ENCODE measurements at places on chromosomes 2 and 18.
A peak's percentile ranks its signal among the peaks of the same experiment; 100 is the strongest.

DNA sequence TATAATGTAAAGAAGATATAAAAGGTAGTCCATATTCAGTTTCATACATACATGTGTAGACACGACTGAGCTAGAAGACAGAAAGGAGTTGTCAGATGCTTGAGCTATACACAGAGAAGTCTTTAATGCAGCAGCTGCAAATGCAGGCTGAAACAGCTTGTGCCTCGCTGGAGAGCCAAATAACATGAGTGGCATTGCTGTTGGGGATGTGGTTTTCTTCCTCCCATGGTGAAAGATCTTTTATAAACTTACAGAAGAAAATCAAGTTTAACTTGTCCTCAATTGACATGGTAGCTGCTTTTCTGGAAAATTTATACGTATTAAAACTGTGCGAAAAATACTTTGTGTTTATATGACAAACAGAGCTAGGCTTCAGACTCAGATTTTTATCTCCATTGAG lies 16.4 kb upstream of the IL1R1 start:
- no peak for DNase-seq

- DNase-seq: no peak
Observed at GRCh38 chr2:18546567-18546966, 13.9 kb downstream of the RDH14 start.

- no peak for DNase-seq
Observed at GRCh38 chr2:136015699-136016098, 30.3 kb upstream of the DARS1 start.

DNA sequence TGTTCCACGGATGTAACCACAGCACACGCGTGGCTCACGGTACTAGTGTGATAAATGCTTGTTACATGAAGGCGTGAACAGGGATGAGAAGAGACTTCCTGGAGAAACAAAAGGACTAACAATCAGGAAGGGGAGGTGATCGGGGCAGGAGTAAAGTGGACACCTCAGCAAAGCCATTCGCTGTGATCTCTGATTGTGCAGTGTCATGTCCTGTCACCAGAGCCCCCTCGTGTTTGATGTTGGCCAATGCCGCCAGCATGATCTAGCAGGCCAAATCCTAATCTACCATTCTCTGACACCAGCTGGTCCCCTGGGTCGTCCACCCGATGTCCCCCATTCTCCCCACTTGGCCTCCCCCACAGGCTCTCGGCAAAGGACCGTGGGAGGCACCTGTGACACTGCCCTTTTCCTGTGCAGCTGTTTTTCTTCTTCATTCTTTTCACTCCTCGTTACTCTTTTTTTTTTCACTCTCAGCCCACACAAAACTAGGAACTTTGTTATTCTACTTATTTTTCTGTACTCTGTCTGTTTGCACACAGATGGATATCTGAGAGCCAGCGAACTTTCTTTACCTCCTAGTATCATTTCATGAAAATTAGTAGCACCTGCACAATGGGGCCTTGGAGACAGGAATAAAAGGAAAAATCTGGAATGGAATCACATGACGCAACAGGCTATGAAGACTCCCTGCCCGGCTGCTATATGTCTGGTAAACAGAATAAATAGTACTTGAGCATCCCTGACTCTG lies 146.8 kb downstream of the TGIF1 start:
- peak; percentile 31 for DNase-seq

GRCh38 chr2:147843391-147843863 lies 1.4 kb upstream of the ACVR2A start:
- DNase-seq: no peak

DNA sequence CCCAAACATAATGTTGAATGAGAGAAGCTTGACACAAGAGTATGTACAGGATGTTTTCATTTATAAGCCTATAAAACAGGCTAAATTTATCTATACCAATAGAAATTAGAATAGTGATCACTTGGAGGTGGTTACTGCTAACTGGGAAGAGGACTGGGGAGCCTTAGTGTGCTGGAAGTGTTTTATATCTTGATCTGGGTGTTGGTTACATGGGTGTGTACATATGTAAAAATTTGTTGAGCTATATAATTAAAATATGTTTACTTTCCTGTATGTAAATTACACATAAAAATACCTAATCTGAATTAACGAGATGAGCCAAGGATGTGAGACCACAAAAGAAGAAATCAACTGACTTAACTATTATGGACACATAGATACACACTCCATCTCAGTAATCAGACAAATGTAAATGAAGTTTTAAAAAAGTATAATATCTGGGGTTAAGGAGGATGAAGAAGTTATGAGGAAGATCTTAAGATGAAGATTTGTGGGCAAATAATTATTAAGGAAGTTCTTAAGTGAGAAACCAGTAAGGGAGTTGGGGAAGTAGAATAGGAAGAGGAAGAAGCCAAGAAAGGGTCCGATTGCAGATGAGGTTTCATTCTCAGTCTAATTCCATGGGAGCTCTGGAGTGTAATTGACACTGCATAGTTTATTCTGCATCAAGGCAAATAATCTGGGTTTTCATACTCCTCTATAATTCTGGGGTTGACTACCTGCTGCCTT lies 32.3 kb upstream of the NABP1 start:
- no peak for DNase-seq

DNA sequence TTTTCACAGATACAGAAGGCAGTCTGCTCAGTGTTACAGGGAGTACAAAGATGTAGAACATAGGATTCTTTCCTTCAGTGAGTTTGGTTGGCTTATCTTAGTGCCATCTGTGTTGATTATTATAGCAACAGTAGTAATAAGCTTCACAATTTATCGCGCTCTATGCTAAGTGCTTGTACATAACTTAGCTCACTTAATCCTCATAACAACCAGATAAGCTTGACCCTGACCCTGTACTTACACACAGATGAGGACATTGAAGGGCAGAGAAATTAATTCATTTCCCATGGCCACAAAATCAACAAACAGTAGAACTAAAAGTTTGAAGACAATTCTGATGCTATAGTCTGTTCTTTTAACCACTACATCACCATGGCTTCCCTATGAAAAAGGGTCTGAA lies 121.8 kb downstream of the SPHKAP start:
- DNase-seq: no peak

Measured in stimulated activated CD8-positive, alpha-beta memory T cell treated with anti-CD3 and anti-CD28 coated beads, Interleukin-4, amount 100 ng/mL, for 24 hours (primary cell).